ENCODE measurements at places on chromosomes 7 and 10.

DNA sequence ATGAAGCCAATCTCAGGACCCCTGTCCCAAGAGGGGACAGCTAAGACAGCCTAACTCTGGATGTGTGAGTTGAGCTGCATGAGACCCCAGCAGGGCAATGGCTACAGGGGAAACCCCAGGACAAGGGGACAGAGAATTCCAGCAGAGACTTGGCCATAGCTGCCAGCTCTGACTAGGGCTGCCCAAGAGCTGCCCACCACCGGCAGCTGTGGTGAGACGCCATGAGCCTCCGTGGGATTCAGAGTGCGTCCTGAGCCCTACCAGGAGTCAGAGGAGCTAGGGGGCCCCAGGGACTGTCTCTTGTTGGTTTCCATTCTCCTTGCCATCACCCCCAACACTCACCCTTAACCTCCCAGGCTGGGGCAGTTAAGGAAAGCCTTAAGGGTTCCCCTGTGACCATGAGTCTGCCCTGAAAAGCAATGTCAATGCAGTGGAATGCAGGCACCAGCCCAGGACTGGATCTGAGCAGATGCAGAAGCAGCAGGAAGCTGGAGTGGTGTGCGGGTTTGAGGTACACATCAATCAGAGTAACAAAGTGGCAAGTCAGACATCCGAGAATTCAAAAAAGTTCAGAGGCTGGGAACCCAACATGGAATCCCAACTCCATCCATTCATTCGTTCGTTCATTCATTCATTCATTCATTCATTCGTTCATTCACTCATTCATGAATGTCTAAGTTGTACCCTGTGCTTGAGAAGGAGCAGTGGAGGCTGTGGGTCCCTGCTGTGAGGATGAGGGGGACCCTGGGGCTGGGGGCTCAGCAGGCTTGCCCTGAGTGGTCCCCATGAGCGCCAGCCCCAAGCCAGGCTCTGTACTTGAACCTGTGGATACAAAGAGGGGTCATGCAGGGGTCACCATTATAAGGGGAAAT is 52.9 kb downstream of the C10orf120 start:
- no peaks in the 10 kb centered on the region for H3K36me3 ChIP-seq
- no peak overlapping the region for H3K27ac ChIP-seq
- no peak overlapping the region for H3K4me3 ChIP-seq
- no peak for DNase-seq

DNA sequence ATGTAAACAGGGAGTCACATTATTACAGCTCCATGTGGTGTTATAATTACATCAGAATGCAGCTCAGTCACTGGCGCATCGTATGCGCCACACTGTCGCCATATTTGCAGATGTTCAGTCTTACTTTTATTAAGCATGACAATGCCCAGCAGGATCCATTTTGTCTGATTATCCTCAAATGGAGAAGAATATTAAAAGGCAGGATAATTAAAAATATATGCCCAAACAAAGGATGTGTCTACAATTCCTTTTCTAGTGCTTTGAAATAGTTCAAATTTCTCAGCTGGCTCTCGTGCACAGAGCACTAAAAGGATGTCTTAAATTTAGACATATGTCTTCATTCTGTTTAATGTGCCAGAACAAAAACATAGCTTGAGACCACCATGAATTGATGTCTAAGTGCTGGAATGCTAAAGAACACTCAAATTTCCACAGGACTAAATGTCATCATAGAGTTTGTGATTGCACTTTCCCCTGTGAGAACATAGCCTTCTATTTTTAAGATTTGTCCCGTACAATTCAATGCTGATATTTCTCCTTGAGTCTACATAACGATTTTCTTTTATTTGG is 168.0 kb downstream of the DKK1 start:
- H3K36me3 ChIP-seq, result no peaks in the 10 kb centered on the region
- DNase-seq, result no peak
- peaks cover 22% of the 10 kb centered on the region for H3K4me1 ChIP-seq
- no peak overlapping the region for H3K4me3 ChIP-seq
- H3K27me3 ChIP-seq, result no peaks in the 10 kb centered on the region
- no peak overlapping the region for H3K27ac ChIP-seq

GRCh38 chr10:116960066-116960776 is 44.8 kb downstream of the SHTN1 start:
- DNase-seq, result no peak
- H3K4me1 ChIP-seq, result no peaks in the 10 kb centered on the region
- H3K36me3 ChIP-seq, result no peaks in the 10 kb centered on the region
- no peaks in the 10 kb centered on the region for H3K27me3 ChIP-seq

GRCh38 chr10:101647255-101647654 is 47.7 kb downstream of the FBXW4 start:
- no peak overlapping the region for H3K4me3 ChIP-seq
- no peak overlapping the region for H3K27ac ChIP-seq
- H3K27me3 ChIP-seq, result no peaks in the 10 kb centered on the region
- no peak for DNase-seq

GRCh38 chr7:16365177-16365576 is 56.2 kb downstream of the CRPPA start:
- no peak for DNase-seq
- H3K4me1 ChIP-seq, result no peaks in the 10 kb centered on the region
- no peaks in the 10 kb centered on the region for H3K27me3 ChIP-seq
- H3K27ac ChIP-seq, result no peak overlapping the region

GRCh38 chr7:29362380-29362779 is 167.8 kb downstream of the CHN2 start:
- no peak overlapping the region for H3K4me3 ChIP-seq
- H3K27ac ChIP-seq, result no peak overlapping the region
- no peak for DNase-seq
- H3K4me1 ChIP-seq, result no peaks in the 10 kb centered on the region
- no peaks in the 10 kb centered on the region for H3K27me3 ChIP-seq

GRCh38 chr10:67837541-67838314 is at the start of gene DNAJC12:
Gene DNAJC12, minus strand, starts transcription at chr10:67838188. Its CDS starts 177 bp downstream, at chr10:67838011.
- no peak within 1 kb of the TSS for H3K4me3 ChIP-seq
- H3K36me3 ChIP-seq, result no peaks in the 10 kb centered on the region
- no peak within 1 kb of the TSS for H3K27ac ChIP-seq
- H3K4me1 ChIP-seq, result no peaks in the 10 kb centered on the region

DNA sequence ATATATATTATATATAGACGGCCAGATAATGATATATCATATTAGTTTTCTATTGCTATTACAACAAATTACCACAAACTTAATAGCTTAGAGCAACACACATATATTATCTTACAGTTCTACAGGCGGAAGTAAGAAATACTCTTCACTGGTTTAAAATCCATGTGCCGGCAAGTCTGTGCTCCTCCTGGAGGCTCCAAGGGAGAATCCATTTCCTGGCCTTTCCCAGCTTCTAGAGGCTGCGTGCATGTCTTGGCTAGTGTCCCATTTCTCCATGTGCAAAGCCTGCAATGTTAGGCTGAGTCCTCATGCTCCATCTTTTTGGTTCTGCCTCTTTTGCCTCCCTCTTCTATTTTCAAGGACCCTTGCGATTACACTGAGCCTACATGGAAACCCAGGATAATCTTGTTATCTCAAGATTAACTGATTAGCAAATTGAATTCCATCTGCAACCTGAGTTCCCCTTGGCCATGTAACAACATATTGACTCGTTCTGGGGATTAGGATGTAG is 23.9 kb upstream of the PNLIPRP3 start:
- DNase-seq, result no peak
- no peaks in the 10 kb centered on the region for H3K4me1 ChIP-seq
- no peak overlapping the region for H3K27ac ChIP-seq
- H3K27me3 ChIP-seq, result no peaks in the 10 kb centered on the region

GRCh38 chr10:118395947-118396346 is 53.8 kb upstream of the FAM204A start:
- H3K4me3 ChIP-seq, result no peak overlapping the region
- no peaks in the 10 kb centered on the region for H3K36me3 ChIP-seq
- no peaks in the 10 kb centered on the region for H3K4me1 ChIP-seq
- no peak overlapping the region for H3K27ac ChIP-seq
- no peak for DNase-seq

DNA sequence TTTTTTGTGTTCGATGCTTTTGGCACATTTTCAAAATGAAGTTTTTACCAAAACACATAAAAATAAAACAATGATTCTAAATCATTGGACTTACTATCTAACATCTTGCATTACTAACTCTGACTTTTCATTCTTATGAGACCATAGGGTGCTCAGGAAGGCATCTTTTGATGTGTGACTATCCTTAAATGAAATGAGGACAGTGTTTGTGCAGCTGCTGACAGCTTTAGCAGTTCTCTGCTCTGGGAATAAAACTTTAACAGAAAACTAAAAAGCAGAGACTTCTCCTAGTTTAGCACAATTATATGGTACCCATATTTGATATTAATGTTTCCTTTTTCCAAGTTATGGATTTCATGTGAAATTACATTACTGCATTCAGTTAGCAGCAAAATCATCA is 471.6 kb downstream of the ARL4A start:
- no peak for DNase-seq
- H3K4me1 ChIP-seq, result no peaks in the 10 kb centered on the region
- no peak overlapping the region for H3K4me3 ChIP-seq
- H3K27ac ChIP-seq, result no peak overlapping the region
- no peaks in the 10 kb centered on the region for H3K36me3 ChIP-seq

- no peaks in the 10 kb centered on the region for H3K36me3 ChIP-seq
- no peaks in the 10 kb centered on the region for H3K27me3 ChIP-seq
- H3K4me3 ChIP-seq, result no peak overlapping the region
- peak overlapping the region; percentile 23 for H3K27ac ChIP-seq
- DNase-seq, result peak; percentile 26
These were observed 163.2 kb downstream of the AVL9 start for GRCh38 chr7:32658467-32658869.

GRCh38 chr10:109996766-109997171 is 11.0 kb upstream of the ADD3 start:
- DNase-seq, result no peak
- H3K4me1 ChIP-seq, result peaks cover 3% of the 10 kb centered on the region
- no peak overlapping the region for H3K27ac ChIP-seq
- H3K27me3 ChIP-seq, result no peaks in the 10 kb centered on the region
- no peaks in the 10 kb centered on the region for H3K36me3 ChIP-seq

DNA sequence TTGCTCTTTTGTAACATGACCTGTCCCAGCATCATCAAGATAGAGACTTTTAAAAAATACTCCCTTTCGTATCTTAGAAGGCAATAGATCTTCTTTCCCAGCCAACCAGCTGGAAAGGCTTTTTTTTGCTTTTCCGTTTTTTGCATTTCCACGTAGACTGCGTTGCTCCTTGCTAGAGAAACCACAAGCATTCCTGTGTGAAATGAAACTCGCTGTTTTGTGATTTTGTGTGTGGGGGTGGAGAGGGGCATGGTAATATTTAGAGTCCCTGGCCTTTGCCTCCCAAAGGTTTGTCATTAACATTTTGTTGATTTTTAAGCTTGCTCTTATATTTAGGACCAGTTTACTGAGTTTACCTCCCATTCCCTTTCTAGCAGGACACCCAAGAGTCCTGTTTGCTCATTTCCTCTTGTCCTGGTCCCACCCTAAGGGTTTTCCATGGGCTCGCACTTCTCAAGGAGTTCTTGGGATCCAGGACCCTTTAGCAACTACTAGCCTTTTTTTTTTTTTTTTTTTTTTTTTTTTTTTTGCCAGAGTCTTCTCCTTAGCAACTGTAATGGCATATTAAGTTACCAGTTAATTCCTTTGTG is 243.6 kb downstream of the BICC1 start:
- no peak overlapping the region for H3K4me3 ChIP-seq
- H3K27ac ChIP-seq, result no peak overlapping the region
- no peak for DNase-seq
- H3K36me3 ChIP-seq, result no peaks in the 10 kb centered on the region
- no peaks in the 10 kb centered on the region for H3K4me1 ChIP-seq

DNA sequence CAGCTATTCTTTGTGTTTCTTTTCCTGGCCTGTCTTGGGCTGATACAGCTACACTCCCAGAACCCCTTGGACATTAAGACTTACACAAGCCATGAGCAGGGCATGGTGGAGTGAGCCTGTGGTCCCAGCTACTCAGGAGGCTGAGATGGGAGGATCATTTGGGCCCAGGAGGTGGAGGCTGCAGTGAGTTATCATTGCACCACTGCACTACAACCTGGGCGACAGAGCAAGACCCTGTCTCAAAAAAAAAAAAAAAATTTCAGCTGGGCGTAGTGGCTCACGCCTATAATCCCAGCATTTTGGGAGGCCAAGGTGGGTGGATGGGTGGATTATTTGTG is 13.6 kb upstream of the FOXK1 start:
- H3K4me1 ChIP-seq, result peaks cover 2% of the 10 kb centered on the region
- no peak overlapping the region for H3K4me3 ChIP-seq
- H3K27me3 ChIP-seq, result no peaks in the 10 kb centered on the region
- H3K36me3 ChIP-seq, result no peaks in the 10 kb centered on the region
- no peak for DNase-seq

DNA sequence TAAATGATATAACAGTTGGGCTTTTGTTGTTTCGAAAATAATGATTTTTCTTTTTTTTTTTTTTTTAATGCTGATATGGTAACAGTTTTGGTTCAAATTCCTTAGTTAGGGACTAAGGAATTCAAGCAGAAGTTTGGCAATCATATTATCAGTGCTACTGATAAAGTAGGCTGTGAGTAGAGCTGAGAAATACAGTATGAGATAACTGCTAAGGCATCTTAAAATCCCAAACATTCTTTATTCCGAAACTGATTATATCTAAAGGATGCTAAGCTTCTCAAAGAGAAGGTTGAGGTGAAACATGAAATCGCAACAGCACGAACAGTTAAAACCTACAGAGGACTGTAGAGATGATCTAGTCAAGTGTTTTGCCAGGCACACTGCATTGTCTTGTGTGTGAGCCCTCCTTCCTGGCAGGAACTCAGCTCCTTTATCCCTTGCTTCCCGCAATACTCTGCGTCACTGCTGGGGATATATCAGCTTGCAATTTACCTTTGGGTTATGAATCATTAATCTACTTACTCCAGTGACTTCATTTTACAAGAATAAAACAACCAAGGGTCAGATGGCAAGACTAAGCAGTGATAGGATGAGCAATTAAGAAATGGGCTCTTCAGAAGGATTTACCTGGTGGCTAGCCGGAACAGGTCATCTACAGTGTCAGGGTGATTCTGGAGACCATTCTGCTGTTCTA is 36.7 kb downstream of the IRF5 start:
- no peak overlapping the region for H3K27ac ChIP-seq
- DNase-seq, result no peak
- no peak overlapping the region for H3K4me3 ChIP-seq

GRCh38 chr7:13615679-13616078 is 373.8 kb downstream of the ETV1 start:
- DNase-seq, result no peak
- no peak overlapping the region for H3K27ac ChIP-seq

DNA sequence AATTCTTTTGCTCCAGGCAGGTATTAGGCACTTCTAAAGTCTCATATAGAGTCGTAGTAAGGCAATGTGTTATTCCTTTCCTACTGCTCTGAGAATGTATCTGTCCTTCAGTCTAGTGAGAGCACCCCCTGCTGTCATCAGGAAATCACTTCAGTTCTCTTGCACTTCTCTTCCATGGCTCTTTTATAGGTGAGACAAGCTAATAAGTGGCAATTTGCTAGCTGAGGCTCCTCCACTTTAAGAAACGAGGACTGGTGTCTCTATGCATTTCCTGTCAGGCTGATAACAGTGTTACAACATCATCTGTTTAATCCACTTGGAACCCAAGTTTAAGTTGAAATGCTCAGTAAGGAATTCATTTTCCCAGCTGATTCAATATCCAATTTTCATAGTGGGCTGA is 350.6 kb downstream of the TFEC start:
- no peaks in the 10 kb centered on the region for H3K4me1 ChIP-seq
- no peaks in the 10 kb centered on the region for H3K27me3 ChIP-seq
- peak; percentile 45 for DNase-seq
- H3K36me3 ChIP-seq, result no peaks in the 10 kb centered on the region
- H3K27ac ChIP-seq, result no peak overlapping the region
- H3K4me3 ChIP-seq, result no peak overlapping the region
